ENCODE measurements at places on chromosomes 5 and 9.
A peak's percentile ranks its signal among the peaks of the same experiment; 100 is the strongest.

DNA sequence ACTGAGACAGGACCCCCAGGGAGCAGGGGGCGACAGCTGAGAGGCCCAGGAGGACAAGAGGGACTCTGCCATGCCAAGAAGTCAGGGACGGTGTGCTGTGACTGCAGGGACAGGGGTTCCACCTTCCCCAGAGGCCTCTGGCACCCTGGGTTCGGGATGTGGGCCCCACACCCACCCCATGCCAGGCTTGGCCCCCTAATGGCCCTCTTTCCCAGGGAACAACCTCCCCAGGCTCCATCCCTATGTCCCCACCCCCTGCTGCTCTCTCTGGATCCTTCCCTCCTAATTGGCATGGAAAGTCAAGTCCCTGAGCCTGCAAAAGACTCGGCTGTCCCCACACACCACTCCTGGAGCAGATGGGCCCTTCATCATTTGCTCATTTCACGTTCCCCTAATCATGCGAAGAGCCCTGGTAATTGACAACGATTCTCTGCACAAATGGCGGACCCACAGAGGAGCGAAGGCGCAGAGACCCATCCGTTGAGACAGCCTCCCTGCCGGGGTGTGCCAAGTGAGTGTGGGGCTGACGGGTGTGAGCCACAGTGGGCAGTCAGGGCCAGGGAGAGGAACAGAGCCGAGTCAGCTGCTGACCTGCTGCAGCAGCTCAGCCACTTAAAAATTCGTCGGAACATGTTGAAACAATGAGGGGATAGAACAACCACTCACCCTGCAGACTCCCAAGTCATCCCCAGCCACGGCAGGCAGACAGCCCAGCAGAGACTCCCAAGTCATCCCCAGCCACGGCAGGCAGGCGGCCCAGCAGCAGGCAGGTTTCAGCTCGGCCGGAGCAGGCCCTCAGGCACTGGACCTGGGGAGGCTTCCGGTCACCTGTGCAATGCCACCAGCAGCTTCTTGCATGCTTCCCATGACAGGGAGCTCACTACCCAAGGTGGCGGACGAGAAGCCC is 109.0 kb downstream of the VAV2 start:
- DNase-seq = no peak

DNA sequence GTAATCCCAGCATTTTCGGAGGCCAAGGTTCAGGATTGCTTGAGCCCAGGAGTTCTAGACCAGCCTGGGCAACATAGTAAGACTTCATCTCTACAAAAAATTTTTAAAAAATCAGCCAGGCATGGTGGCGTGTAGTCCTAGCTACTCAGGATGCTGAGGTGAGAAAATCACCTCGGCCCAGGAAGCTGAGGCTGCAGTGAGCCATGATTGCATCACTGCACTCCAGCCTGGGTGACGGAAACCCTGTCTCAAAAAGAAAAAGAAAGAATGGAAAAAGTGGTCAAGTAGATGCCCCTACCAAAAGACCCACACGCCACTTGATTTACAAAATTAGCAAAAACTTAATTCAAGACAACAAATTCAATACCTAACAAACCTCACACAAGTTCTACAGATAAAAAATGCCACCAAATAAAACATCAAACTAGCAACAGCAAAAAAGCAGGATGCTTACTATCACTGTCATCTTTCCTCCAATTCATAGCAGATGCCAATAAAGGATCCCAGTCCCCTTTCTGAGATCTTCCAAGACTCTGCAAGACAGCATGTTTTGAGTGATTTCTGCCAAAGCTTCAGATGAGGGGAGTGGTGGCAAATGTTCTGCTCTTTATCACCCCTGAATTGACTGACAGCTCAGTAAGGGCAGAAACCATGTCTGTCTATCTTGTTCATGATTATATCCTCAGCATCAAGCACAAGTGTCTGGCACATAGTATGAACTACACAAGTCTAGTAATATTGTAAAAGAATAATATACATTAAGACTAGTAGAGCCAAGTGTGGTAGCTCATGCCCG is 34.2 kb upstream of the TESK1 start:
- no peak for DNase-seq

DNA sequence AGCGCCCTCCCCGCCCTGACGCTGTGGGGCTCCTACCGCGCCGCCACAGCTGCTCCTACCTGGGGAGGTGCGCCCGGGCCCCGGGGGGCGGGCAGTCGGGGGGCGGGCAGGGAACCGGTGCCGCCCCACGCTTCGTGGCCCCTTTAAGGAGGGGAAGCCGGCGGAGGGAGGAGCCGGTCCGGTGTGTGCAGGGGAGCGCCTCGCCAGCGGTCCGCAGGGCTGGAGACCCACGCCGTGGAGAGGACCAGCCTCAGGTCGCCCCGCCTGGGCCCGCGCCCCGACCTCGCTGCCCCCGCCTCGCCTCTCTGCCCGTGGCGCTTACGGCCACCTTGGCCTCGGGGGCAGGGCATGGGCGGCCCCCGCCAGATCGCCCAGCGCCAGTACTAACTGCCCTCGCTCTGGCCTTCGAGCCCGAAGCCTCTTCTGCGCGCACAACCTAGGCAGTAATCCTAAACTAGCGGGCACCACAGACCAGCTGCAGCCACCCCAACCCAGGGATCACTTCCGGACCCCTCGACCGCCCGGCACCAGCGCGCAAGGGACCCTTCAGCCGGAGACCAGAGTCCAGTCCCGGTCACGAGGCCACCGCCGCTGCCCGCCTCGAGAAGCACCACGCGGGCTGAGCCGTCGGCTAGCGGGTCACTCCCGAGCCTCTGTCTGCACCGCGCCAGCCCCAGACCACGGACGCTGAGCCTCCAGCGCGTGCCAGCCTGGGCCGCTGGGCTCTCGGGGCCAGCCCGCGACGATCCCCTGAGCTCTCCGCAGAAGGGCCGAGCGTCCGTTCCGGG is at the start of gene FOXE1:
Gene FOXE1, plus strand, starts transcription at position 171 of the 788 bp plus-strand sequence. CDS start 689 bp downstream, outside the sequence.
- DNase-seq = no peak

GRCh38 chr9:88950341-88951154 is 40.7 kb upstream of the S1PR3 start:
- DNase-seq = no peak

GRCh38 chr9:113599646-113600022 is 136.1 kb downstream of the RGS3 start:
- no peak for DNase-seq

DNA sequence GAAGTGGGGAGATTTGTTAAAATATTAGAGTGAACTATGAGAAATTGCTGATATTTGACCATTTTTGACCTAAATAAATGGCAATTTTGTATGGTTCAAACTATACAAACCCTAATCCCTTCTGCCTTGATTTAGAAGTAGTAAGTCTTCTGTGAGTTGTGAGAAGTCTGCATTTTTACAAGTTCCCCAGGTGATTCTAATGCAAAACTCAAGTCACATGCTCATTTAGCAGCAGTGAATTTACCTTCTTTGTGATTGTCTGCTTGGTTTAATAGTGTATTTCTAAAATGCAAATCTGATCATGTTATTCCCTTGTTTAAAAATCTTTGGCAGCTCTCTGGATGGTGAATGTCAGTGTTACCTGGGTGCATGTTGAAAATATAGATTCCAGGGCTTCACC is 2.8 kb downstream of the MEGF10 start:
- no peak for DNase-seq

DNA sequence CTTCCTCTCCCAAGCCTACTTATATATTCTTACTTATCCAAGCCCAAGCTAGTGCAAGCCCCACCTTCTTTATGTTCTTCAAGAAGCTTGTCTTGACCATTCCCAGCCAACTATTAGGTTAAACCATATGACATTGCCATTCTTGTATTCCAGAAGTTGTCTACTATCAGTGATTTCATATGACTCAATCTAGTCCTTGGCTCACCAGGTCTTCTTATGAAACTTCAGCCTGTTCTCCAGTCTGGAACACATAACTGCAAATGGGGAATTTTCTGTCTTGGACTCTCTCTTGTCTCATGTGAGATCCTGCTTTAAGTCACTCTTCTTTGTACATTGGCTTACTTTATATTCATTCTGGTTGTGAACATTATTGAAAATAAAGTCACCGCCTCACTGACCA is 130.7 kb downstream of the TTLL11 start:
- no peak for DNase-seq

GRCh38 chr9:2260417-2261306 is 245.5 kb downstream of the SMARCA2 start:
- no peak for DNase-seq

DNA sequence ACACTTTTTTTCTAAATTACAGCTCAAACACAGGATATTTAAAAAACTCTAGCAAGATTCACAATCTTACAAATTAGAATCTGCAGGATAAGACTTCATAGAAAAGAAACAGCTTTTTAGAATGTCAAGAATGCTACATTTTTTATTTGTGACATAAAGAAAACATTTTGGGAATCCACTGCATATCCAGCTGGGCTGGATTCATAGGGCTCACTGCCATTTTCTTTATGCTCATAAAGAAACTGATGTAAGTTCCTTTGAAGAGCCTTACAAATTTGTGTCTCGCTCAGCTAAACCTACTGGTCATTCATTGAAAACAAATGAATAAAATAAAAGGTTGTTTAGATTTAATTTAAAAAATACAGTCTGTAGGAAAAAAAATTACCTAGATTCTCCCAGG is 332.3 kb downstream of the TRPM3 start:
- no peak for DNase-seq

DNA sequence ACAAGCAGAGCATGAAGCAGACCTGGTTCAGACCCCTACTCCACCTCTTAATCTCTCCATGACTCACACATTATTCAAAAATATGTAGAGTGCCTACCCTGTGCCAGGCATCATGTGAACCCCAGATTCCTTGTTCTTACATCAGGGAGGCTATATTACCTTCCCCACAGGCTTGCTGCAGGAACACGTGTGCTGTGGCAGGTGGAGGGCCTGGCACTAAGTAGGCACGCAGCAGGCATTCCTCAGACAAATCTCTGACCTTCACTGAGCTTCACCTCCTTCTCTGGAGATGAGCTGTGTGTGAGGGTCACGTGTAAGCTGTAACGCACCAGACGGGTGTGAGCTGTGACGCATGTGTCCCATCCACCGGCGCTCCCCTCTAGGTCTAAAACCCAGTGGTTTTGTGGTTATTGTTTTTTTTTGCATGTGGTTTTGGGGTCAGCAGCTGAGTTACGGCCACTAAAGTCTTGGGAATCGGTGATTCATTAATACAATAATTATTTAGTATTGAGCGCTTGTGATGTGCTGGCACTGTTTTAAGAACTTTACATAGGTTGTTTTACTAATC is 30.3 kb downstream of the ANGPTL2 start:
- no peak for DNase-seq

DNA sequence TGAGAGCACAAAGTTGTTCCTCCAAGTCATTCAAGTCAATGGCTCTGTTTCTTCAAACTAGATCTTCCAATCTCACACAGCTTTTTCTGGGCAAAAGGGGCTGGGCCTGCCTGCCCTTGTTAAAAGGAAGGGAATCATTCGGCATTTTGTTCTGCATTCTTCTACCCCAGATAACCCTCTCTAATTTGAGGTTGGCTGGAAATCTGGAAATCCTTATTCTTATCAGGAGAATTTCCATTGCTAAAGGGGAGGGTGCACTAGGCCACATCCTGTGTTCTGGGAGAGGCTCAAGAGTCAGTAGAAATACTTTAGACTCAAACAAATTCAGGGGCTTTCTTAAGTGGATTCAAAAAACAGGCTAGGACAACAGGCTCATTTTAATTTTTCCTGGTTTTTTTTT is 384.7 kb upstream of the ZNF462 start:
- DNase-seq = no peak

GRCh38 chr5:103139264-103139865 is 19.3 kb downstream of the PPIP5K2 start:
- DNase-seq = peak; percentile 80

- no peak for DNase-seq
Measured at GRCh38 chr9:124084087-124084486, 72.5 kb downstream of the LHX2 start.

DNA sequence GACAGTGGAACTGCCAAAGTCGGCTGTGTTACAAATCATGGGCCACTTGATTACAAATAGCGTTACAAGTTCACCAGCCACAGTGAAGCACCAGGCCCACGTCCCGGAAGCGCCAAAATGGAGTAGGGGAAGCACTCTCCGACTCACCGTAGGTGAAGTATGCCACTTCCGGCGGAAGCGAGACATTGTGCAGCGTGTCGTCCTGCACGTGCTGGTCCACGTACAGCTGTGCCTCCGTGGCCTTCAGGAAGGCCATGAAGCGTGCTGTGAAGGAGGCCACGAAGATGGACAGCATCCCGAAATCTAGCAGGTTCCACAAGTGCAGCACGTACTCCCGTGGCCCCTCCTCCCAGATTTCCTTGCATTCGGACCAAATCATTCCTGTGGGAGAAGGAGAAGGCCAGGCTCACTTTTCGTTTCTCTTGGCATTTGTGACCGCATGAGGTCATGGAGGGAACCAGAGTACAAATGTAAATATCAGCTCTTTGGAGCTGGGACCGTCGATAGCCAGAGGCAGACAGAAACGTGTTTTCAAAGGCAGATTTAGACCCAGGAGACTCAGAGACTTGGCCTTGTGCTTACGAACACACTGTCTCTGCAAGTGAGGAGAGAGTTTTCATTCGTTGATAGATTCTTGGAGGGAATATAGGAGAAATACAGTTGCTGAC is 58.7 kb upstream of the SMIM32 start:
- no peak for DNase-seq

DNA sequence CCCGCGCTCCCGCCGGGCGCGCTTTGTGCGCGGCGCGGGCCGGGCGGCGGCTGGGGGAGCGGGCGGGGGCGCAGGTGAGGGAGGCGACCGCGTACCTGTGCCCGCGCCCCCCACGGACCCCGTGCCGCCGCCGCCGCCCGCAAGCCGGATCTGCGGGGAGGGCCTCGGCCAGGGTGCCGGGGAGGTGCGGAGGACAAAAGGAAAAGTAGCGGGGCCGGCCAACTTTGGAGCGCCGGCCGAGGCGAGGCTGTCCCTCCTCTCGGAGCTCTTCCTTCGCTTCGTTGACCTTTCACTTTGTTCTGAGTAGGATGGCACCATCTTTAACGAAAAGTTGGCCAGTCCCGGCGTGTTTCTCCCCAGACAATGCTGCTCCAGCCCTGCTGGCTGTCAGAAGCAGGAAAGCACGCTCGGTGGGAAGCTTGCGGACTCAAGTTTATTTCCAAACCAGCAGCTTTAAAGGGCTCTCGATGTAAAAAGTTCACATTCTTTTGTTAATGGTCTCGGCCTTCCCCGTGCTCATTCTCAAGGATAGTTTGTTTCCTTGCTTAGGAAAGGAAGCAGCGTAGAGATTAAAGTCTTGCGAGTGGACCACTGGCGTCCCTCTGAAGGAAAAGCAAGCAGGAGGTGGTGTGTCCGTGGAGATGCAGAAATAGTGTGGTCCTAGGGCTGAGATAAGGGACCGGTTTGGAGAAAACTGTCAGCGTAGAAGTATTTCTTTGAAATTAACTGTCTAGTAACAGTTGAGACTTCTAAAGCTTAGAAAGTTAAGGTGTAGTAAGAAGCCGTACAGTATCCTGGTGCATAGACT is 639 bp downstream of the EHMT1 start:
- DNase-seq = peak; percentile 20

DNA sequence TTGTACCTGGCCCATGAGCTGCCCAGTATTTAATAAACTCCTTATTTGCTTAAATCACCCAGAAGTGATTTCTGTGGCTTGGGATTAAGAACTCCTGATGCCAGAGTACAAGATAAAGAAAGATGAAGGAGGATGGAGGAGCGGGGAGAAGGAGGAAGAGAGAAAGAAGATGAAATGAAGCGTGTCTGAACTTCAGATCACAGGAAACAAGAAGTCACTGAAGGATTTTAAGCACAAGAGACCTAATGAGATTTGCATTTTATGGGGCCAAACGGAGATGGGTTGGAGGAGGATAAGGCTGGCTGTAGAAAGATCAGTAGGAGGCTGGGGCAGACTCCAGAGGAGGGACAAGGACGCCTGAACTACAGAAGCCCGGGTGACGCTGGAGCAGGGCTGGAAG is 3.1 kb downstream of the EIF4E1B start:
- DNase-seq = no peak
